Suprapubic skin (tissue), 4 donors: ENCODE measurements at places on chromosomes 16 and 17. TPM values are rescaled to one million over a fixed set of nuclear protein-coding genes. Genes with fewer than 3 reads are reported as not detected.

GRCh38 chr17:4623249-4623648, 18.2 kb downstream of the ALOX15 start:
- no peak for DNase-seq
- no peak overlapping the region for H3K27ac ChIP-seq
- no peaks in the 10 kb centered on the region for H3K36me3 ChIP-seq
- peaks cover 1% of the 10 kb centered on the region for H3K27me3 ChIP-seq

DNA sequence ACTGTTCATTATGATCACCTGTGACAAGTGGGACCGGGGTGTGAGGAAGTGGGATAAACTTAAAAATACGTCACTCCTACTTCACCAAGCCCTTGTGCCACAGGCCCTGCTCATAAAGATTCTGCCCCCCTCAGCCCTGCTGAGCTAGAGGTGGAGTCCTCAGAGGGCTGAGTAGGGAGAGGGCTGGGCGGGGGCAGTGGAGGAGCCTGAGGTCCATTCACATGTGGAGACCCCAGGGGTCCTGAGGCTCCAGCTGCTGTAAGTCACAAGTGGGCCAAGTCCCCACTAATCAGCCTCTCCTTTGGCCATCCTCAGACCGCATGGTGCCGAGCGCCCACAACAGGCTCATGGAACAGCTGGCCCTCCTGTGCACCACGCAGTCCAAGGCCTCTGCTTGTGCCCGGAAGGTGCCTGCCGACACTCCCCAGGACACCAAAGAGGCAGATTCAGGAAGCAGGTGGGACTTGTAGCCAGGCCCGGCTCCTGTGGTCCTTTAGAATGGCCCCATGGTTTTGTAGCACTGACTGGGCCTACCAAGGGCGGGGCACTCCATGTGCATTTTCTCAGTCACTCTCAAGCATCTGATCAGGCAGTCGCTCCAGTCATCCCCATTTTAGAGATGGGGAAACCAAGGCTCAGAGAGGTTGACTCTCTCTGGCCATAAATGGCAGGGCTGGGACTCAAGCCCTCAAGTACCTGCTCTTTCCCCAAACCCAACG, 10.4 kb downstream of the DNAAF8 start:
- no peak overlapping the region for H3K4me3 ChIP-seq
- H3K27ac ChIP-seq, result no peak overlapping the region
- peaks cover 17% of the 10 kb centered on the region for H3K4me1 ChIP-seq
- peaks cover 8% of the 10 kb centered on the region for H3K36me3 ChIP-seq

DNA sequence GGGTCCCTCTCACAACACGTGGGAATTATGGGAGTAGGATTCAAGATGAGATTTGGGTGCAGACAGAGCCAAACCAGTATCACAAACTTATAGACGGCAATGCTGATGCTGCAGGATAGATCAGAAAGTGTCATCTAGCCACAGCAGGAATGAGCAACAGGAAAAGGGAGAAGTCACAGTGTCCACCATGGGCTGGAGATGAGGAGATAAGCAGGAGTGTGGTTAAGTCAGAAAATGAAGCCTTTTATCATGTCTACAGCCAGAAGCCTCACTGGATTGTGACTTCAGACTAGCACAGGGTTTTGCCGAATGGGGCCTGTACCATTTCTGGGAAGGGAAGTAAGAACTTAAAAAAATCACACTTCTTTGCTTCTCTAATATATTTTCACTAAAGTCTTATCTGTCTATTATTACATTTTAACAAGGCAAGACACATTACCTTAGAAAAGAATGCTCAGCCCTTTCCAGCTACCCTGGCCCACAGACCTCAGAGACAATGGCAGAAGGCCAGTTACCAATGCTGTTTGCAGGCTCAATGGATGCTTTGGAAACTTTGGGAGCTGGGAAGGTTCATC, 490.2 kb upstream of the SALL1 start:
- H3K4me1 ChIP-seq, result no peaks in the 10 kb centered on the region
- no peaks in the 10 kb centered on the region for H3K36me3 ChIP-seq
- peaks cover 7% of the 10 kb centered on the region for H3K27me3 ChIP-seq
- no peak overlapping the region for H3K4me3 ChIP-seq
- no peak for DNase-seq

GRCh38 chr16:30786115-30786935, 680 bp downstream of the ZNF629 start:
- peak overlapping the region; percentile 91 for H3K27ac ChIP-seq
- H3K4me3 ChIP-seq, result peak overlapping the region; percentile 97
- H3K36me3 ChIP-seq, result peaks cover 30% of the 10 kb centered on the region
- no peak for DNase-seq
- peaks cover 27% of the 10 kb centered on the region for H3K4me1 ChIP-seq

DNA sequence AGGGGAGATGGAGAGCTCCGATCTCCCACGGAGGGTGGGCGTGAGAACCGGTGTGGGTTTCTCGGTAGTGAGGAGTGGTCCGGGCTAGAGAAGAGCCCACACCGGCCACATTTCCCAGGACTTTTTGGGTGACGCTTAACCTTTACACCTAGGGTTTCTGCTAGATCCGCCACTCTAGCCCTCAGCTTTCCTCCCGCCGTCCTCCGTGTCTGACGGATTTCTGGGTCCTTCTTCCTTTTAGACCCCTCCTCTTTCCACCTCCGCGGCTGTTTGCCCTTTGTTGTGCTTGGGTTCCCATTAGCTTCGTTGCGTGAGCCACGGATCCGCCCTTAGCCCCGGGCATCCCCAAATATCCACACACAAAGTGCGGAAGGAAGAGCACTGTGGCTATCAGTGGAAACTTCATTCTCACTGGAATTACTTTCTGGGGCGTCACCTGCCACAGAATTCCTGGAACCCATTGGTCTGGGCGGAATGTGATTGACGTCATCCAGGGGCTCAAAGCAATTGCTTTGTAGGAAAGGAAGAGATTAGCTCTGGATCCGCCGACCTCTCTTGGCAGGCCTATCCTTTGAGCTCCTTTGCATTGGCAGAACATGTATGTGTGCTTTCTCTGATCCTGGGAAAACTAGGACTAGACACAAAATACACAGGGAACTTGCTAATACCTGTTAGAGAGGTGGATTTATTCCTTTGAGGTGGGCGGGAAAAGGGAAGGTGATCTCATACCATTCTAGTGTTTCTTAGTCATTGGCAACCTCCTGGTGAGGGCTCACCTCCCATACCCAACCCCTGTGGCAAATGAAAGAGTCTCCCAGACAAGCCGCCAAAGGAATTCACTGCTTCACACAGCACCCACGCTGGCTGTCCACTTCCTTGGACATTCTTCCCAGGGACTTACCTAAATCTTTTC, 654 bp downstream of the TNFAIP1 start:
- H3K27me3 ChIP-seq, result no peaks in the 10 kb centered on the region
- H3K36me3 ChIP-seq, result peaks cover 22% of the 10 kb centered on the region
- no peak for DNase-seq
- peaks cover 50% of the 10 kb centered on the region for H3K4me1 ChIP-seq

DNA sequence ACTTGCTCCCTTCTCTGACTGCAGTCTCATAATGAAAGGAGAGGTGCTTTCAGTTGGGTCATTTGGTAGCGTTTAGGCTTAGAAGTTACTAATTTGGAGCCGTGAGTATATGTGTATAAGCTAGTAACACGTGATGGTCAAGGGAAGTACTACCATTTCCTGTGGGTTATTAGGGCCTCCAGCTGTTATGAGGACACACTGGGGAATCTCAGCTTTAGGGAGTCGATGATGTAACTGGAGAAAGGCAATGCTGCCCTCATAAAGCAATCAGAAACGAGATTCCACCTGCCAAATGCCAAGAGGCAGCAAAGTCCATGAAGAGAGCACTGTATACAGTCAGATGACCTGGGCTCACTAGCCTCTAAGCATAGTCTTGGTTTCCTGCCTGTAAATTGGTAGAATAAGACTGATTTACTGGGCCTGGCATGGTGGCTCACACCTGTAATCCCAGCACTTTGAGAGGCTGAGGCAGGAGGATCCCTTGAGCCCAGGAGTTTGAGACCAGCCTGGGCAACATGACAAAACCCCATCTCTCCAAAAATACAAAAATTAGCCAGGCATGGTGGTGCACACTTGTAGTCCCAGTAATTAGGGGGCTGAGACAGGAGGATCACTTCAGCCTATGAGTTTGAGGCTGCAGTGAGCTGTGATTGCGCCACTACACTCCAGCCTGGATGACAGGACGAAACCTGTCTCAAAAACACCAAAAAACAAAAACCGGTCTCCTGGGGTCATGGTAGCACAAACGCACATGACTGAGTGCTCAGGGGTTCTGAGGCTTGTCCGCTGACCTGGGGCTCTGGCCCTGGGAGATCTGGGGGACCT, 53.0 kb downstream of the SF3B3 start:
- peak; percentile 62 for DNase-seq
- H3K4me1 ChIP-seq, result peaks cover 66% of the 10 kb centered on the region
- no peaks in the 10 kb centered on the region for H3K27me3 ChIP-seq
- no peak overlapping the region for H3K27ac ChIP-seq
- H3K36me3 ChIP-seq, result peaks cover 19% of the 10 kb centered on the region

- DNase-seq, result no peak
- no peaks in the 10 kb centered on the region for H3K36me3 ChIP-seq
- H3K4me3 ChIP-seq, result no peak overlapping the region
- peaks cover 13% of the 10 kb centered on the region for H3K4me1 ChIP-seq
Observed at GRCh38 chr17:79117905-79118487, 43.4 kb downstream of the ENGASE start.

GRCh38 chr16:72721981-72722380, 325.9 kb downstream of the ZFHX3 start:
- H3K4me1 ChIP-seq, result no peaks in the 10 kb centered on the region
- no peak for DNase-seq
- H3K4me3 ChIP-seq, result no peak overlapping the region
- H3K36me3 ChIP-seq, result no peaks in the 10 kb centered on the region
- H3K27me3 ChIP-seq, result no peaks in the 10 kb centered on the region
- H3K27ac ChIP-seq, result no peak overlapping the region

PRDM7 gene
- total RNA-seq, result not detected

MPP2 gene
- total RNA-seq, result 2.7 TPM

NQO1 gene
- total RNA-seq, result 34.6 TPM

FBXO39 gene
- 1.5 TPM for total RNA-seq

CNGB1 gene
- total RNA-seq, result 0.08 TPM
